Activated naive CD8-positive, alpha-beta T cell treated with anti-CD3 and anti-CD28 coated beads, Interleukin-2, amount 10 ng/mL, durations not matched to agents 7 days and 5 days (primary cell): ENCODE measurements at places on chromosomes 7 and 10. TPM values are rescaled to one million over a fixed set of nuclear protein-coding genes. Genes with fewer than 3 reads are reported as not detected.
A peak's percentile ranks its signal among the peaks of the same experiment; 100 is the strongest.

DNA sequence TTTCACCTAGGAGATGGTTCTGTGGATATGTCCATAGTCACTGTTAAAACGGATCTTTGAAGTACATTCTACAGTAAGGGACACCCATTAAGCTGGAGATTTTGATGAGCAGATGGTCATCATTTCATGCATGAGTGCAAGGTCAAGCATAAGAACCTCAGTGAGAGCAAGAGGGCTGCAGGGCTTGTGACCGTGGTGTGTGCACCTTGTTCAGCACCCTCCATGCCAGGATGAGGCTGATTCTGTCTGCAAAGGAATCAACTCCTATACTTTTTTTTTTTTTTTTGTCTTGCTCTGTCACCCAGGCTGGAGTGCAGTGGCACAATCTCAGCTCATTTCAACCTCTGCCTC is 17.6 kb downstream of the PDSS1 start:
- no peak for DNase-seq

- peak; percentile 23 for DNase-seq
These were observed 32.2 kb downstream of the KCNH2 start for GRCh38 chr7:150945853-150946420.

DNA sequence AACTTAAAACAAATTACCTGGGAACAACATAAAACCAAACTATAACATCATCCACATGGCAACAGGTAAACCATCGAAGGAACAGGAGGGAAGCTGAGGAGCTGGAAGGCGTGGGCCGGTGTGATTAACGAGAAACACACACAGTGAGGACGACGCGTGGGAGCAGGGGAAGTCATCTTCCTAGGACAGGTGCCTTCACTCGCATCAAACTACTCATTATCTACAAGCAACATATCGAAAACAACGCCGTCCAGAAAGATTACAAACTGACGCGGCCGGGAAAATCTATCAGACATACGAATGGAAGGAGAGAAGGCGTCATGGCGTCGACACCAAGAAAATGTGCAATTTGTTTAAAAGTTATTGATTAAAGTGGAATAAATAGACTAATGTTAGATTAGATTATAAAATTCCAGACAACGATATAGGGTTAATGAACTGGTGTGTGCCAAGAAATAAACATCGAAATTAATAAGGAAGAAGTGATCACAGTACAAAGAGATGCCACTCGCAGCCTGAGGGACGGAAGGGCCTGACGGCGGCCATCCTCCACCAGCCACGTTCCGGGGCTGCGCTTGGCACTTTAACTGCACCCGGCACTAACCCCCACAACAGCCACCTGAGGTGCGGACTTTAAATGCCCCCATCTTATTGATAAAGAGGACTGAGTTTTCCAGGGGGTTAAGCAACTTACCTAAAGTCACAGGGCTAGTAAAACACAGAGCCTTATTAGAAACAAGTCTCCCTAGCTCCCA is 581.7 kb downstream of the DNAJB6 start:
- DNase-seq, result no peak

DNA sequence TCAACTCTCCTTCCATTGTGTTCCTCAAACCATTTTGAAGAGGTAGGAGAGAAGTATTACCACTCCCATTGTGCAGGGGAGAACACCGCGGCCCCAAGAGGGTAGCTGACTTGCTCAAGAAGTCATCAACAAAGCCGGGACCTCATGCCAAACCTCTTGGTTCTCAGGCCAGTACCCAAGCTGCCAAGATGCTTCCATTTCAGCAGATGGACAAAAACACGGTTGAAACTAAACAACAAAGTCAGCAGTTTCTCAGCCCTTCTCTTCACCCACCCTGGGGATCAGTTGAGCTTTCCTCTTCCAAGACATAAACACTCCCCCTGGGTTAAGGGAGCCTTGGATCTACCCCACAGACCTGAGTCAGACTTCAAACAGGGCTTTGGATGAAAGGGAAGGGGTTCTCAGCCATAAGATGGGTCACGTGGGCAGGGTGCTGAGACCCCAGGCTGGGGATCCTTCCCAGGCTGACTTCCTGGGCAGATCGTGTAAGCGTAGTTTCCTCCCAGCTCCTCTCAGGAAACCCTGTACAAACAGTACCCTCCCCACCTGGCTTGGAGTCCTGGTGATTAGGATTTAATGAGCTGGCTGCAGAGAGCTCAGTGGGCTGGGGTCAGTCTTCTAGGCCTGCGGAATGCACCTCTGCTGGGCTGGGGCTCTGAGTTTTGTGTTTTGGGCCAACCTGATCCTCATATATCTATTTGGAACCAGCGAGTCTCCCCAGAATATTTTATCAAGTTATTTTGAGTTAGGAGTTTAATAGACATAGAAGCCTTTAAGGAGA is 27.3 kb downstream of the EMX2 start:
- no peak for DNase-seq

DNA sequence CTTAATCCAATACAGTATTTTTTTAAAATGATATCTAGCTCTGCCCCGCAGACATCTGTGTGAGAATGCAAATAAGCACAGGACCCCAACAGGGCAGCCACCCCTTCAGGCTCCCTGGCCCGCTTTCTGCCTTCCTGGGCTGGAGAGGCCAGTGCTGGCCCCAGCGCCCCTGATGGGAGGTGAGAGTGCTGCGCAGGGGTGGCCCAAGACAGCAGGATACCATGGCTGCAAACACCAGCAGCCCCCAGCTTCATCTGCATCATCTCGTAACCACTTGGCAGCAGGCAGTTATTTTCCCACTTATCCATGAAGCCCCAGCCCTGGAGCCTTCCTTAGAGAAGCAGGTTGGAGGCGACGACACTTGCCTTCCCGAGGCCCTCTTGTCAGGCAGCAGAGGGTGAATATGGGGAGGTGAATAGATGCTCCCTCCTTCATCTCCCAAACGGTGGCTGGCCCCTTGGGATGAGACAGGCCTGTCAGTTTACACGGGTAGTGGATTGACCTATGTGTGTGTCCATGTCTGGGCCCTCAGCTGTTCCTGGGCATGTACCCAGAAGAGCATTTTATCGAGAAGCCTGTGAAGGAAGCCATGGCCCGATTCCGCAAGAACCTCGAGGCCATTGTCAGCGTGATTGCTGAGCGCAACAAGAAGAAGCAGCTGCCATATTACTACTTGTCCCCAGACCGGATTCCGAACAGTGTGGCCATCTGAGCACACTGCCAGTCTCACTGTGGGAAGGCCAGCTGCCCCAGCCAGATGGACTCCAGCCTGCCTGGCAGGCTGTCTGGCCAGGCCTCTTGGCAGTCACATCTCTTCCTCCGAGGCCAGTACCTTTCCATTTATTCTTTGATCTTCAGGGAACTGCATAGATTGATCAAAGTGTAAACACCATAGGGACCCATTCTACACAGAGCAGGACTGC is 71.2 kb downstream of the ALOX5 start:
- DNase-seq, result no peak

DNA sequence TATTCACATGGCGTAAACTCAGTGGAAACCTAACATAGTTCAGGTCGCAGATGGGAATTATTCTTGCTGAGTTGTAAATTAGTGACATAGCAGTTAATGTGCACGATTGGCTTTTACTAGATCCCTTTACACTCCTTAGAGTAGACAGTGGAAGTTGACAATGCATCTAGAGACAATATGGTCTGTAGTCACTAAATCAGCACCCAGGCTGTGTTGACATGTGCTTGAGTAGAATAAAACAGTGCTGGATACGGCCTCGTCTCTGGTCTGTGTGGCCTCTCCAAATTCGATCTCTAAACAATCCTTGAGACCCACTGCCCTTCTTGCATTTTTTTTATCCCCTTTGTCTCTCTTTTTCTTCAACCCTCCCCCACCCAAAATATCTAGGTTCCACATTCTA is 615.7 kb downstream of the SORCS1 start:
- no peak for DNase-seq

GRCh38 chr10:91635401-91636400 is 2.8 kb upstream of the PPP1R3C start:
- DNase-seq, result no peak

GRCh38 chr10:76114581-76115001 is 683.2 kb downstream of the LRMDA start:
- DNase-seq, result no peak

DNA sequence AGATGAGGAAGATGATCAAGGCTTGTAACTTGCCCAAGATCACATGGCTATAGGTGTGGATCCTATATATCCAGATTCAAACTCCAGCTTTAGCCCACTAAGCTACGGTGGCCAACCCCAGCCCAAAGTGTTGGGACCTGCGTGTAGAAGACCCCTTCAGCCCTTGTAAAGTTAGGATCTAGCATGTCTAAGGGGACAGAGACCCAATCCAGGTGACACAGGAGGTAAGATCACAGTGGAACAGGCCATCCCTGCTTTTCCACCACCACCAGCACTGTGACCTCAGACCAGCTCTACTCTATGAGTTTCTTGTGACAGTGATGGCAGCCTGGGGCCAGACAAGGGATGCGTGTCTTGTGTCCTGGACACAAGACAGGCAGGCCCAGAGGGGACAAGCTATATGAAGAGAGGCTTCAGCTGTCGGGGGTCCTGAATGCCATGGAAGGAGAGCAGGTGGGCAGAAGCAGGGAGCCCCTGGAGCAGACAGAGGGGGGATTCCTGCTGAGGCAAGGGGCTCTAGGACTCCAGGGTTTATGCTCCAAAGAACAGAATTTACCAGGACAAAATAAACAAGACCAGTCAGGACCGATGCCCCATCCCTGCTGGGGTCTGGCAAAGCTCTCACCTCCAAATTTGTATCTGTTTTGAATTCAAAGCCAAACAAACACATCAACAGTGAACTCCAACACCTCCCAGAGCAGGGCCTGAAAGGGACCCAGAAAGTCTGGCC is 10.4 kb downstream of the GPRIN2 start:
- peak; percentile 25 for DNase-seq

GRCh38 chr7:106018566-106019469 is 55.8 kb downstream of the CDHR3 start:
- DNase-seq, result no peak

DNA sequence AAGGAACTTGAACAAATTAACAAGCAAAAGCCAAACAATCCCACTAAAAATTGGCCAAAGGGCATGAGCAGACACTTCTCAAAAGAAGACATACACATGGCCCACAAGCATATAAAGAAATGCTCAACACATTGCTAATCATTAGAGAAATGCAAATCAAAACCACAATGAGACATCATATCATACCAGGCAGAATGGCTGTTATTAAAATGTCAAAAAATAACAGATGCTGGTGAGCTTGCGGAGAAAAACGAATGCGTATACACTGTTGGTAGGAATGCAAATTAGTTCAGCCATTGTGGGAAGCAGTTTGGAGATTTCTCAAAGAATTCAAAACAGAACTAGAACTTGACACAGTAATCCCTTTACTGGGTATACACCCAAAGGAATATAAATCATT is 311.7 kb upstream of the HPS1 start:
- DNase-seq, result no peak

GRCh38 chr10:80769700-80770160 is 232.0 kb downstream of the SH2D4B start:
- DNase-seq, result no peak

DNA sequence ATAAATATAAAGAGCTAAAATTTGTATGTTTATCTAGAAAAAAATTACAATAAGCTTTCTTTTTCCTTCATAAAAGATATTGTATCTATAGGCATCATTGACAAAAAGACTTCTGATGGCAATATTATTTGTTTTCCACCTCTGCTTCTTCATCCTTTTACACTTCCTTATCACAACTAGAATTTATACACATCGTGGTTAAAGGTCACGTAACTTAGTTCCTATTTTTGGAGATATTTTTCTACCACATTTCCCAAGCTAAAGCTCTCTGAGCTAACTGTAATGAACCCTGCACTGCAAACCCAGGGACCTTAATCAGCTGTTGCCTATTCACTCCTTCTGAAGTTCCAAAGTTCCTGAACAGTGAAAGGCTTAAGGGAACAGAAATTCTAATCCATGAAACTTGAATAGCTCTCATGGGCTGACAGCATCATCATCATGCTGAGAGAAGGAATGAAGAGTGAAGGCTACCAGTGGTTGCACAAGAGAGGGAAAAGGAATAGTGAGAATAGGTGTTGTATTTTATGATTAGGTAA is 106.1 kb upstream of the SLC13A1 start:
- no peak for DNase-seq

DNA sequence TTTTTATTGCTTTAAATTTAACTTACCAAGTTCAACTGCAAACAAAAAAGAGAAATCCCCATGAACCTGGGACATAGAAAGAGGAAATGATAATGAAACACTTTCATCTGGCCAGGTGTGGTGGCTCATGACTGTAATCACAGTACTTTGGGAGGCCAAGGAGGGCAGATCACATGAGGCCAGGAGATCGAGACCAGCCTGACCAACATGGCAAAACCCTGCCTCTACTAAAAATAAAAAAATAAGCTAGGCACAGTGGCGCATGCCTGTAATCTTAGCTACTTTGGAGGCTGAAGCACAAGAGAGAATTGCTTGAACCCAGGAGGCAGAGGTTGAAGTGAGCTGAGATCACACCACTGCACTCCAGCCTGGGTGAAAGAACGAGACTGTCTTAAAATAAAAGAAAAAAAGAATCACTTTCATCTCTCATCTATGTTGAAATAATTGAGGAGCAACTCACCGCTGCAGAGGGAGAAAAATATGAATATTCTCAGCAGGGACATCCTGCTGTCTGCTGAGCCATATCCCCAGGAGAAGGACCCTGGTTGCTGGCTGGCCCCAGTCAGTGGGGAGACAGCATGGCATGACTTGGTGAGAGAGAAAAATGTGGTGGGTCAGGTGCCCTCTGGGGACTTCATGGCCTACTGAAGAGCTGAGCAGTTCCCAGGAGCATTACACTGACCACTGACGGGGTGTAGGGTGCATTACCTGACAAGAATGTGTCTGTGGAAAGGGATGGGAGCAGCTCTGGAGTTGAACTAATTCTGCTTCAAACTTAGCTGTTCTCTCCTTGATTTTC is 22.8 kb upstream of the TARP start:
- DNase-seq, result no peak

DNA sequence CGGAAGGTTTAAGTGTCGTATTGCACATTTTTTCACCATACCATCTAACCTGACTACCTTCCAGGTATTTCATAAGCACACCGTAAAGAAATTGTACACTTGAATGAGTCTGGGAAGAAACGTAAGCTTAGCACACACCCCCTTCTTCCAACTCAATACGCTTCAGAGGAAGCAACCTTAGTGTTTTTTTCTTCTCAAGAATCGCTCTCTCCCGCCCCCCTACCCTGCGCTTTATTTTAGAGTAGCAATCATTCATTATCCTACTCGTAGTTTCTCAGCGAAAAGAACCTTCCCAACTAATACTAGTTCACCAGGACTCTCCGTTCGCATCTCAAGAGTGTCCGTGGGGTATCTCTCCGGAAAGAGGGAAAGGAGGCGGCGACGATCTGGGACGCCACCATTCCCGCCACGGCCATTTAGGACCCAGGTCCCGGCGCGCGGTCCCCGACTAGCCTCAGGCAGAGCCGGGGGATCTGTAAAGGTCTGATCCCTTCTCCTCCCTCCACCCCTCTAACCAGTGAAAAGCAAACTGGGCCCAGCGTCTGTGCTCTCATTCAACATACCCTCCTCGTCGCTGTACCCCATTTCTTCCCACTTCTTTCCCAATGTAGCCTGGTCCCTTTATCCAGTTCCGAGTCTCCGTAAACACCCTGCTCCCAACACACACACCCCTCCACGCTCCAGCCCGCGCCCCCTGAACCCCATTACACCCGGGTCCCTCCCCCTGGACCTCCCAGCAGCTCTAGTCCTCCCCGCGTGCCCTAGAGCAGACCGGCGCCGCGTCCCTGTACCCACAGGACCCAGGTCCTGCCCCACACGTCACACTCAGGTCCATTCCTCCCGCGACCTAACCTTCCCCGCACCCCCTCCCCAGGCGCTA is 16.0 kb downstream of the MYOZ1 start:
- DNase-seq, result peak; percentile 38

The ARL4A gene
- 11.7 TPM for total RNA-seq

The LBX1 gene
- total RNA-seq, result not detected

The ASIC3 gene
- total RNA-seq, result 4.7 TPM

The SLC13A4 gene
- not detected for total RNA-seq

The CNPY1 gene
- total RNA-seq, result not detected

The SYT15B gene
- 0.47 TPM for total RNA-seq
